Left renal cortex interstitium (tissue), 4 donors: ENCODE measurements at places on chromosomes 2 and 18. TPM values are rescaled to one million over a fixed set of nuclear protein-coding genes. Genes with fewer than 3 reads are reported as not detected.

- DNase-seq = no peak
These were observed 200.4 kb downstream of the MEMO1 start for GRCh38 chr2:31810200-31810917.

DNA sequence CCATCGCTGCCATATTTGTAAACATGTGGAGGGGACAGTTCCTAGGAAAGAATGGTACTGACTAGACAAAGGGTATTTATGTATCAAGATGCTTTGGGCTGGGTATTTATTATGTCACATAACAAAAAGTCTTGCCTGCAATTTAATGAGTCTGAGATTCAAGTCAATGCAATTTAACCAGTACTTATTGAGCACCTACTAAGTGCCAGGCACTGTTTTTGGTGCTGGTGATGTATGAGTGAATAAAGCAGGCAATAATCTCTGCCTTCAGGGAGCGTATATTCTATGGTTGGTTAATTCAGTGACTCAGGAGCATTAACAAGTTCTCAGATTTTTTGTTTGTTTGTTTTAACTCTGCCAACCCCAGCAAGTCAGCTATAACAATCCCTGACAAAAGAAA is 24.6 kb upstream of the ACVR1 start:
- no peak for DNase-seq

DNA sequence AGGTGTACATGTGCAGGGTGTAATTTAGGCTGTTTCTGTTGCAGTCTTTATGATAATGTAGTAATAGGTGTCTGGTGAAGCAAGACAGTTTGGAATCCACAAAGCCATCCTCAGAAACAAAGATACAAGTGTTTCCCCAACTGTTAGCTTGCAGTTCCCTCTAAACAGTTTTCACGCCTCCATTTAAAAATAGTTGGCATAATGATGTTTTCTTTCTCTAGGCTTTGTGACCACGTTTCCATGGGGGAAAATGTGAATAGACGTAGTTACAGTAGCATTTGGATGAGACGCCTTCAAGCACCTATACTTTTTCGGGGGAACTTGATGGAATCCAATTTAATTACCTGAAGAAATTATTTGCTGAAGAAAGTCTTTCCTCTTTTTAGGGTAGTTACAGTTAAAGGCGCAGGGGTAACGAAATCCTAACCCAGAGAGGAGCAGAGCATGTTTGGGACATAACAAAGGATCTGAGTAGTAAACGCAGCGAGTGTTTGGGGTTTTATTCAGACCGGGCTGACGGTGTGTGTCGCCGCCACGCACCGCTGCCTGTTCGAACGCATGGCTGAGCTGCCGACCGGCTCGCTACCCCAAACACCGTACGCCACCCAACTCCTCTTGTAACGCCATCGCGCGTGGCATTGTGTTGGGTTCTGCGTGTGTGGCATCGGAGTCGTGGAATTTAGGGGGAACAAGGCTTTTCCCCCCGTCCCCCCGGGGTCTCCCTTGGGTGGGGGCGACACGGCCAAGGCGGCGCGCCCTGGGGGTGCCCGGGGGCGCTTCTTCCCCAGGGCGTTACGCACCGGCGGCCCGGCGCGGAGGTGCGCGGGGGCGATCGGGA is 681 bp upstream of the NRP2 start:
- DNase-seq = no peak

- DNase-seq = no peak
These were observed 148.7 kb downstream of the CALCRL start for GRCh38 chr2:187299122-187299906.

- no peak for DNase-seq
These were observed 399.7 kb downstream of the CPS1 start for GRCh38 chr2:210956101-210956500.

DNA sequence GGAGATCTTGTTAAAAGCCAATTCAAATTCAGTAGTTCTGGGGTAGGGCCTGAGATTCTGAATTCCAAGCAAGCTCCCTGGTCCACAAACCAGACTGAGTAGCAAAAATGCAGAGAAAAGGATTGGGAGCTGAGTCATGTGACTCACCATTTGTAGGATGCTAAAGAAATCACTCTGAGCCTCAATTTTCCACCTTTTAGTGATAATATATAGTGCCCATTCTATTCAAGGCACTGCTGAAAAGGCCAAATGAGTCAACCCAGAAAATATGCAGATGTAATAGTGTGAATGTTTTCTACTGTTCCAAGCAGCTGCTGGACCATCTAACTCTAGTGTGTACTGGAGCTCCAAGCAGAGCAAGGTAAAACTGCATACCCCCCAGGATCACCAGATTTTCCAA is 47.2 kb downstream of the SLC14A2 start:
- DNase-seq = no peak

GRCh38 chr18:53421869-53422268 is 802.6 kb downstream of the MBD2 start:
- DNase-seq = no peak

GRCh38 chr2:138335036-138335435 is 166.5 kb upstream of the SPOPL start:
- no peak for DNase-seq

DNA sequence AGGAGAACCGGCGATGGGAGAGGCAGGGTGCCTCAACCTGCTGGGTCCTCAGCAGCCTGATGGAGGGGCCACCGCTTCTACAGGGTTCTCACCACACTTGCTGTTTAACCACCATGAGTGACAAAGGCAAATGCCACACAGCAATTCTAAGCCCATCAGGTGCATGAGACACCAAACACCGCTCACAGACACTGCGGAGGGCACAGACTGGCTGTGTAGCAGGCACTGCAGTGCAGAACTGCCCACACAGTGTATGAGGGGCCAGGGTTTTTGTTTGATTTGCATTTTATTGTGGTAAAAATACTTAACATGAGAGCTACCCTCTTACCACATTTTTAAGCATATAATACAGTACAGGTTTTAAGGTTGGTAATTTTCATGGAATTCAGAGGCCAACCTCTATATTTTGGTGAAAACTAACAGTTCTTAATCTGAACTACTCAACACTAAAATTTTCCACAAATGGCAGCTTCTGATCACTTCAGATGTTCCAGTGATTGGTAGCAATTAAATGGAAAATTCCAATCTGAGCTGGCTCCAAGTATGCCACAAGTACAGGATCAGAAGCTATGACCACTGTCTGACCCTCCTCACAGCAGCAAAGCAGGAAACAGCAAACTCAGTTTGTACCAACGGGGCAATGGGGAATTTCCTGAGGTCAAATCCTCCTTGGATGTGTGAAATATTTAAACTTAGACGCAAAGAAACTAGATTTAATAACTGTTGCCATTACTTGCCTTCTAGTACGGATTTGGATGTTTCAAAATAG is 67.7 kb downstream of the FAM210A start:
- DNase-seq = no peak

DNA sequence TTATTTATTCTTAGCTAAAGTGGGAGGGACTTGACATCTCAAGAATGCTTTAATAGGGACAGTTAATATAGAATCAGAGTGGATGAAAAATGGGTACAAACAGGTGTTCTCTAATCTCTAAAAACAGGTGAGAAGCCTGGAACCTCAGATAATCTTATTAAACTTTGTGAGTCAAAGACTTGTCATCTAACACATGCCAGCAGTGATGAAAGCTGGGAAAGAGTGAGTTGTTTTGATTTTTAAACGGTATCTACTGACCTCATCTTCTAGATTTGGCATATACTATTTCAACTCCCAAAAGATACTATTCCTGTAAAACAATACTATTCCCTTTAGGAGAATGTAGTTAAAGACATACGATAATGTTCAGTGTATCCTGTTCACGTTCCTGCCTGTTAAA is 103.4 kb downstream of the CCDC141 start:
- no peak for DNase-seq

- no peak for DNase-seq
These were observed 410.8 kb upstream of the REG3G start for GRCh38 chr2:78614726-78615125.

The SLC14A1 gene
- polyA plus RNA-seq = 4.8 TPM

The IL18R1 gene
- polyA plus RNA-seq = 2.7 TPM

DNA sequence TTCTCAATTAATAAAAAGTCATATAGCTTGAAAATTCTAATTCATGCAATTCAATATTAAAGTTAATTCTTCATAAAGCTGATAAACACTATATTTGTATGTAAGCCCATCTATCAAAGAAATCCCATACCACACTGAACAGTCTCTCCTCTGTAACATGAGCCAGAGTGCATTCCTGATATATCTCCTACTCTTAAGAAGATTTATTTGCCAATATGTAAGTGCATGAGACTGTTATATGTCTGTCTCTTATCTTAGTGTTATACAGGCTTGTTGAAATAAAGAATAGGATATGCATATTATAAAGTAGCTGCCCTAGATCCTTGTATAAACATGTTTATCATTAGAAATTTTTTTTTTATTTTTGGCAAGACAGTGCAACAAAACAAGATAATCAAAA is 40.4 kb upstream of the TTC32 start:
- no peak for DNase-seq
